ENCODE measurements at places on chromosomes 1 and 21.
A peak's percentile ranks its signal among the peaks of the same experiment; 100 is the strongest.

DNA sequence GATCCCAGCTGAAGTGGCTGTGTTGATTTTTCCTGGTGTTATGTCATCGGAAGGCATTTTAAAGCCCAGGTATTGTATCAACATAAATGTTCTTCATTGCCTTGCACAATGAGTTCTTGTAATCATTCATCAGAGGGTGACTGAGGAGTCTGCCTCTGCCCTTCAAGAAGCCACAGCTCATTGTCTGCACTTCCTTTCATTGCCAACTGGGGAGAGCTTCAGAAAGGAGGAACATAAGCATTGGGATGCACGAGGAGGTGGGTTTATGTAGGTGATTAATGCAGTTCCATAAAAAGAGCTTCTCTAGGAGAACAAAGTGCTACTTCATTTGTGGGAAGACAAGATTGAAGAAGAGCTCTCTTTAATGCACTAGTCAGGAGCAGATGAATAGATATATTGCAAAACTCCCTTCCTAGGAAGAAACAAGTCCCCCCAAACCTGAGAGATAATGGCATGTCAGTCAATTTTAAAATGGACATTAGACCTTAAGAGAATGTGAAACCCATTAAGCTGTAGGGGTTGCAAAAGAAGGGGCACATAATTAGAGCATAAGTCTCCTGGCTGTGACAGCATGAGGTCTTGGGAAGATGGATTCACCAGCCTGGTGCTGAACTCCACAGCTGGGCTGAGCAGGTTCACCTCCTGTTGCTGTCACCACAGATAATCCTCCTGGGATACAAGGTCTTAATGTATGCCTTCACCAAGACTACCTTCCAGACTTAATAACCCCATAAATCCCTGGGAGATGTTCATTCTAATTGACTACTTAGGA lies 124.6 kb downstream of the BACH1 start:
- no peak for DNase-seq

- DNase-seq: no peak
Observed at GRCh38 chr1:27598295-27598687, 5.7 kb downstream of the AHDC1 start.

- peak; percentile 89 for DNase-seq
Observed at GRCh38 chr1:110407260-110408210, at the start of gene LAMTOR5. Gene LAMTOR5 (minus strand): TSS chr1:110407694. CDS start chr1:110407620, 74 bp downstream.

DNA sequence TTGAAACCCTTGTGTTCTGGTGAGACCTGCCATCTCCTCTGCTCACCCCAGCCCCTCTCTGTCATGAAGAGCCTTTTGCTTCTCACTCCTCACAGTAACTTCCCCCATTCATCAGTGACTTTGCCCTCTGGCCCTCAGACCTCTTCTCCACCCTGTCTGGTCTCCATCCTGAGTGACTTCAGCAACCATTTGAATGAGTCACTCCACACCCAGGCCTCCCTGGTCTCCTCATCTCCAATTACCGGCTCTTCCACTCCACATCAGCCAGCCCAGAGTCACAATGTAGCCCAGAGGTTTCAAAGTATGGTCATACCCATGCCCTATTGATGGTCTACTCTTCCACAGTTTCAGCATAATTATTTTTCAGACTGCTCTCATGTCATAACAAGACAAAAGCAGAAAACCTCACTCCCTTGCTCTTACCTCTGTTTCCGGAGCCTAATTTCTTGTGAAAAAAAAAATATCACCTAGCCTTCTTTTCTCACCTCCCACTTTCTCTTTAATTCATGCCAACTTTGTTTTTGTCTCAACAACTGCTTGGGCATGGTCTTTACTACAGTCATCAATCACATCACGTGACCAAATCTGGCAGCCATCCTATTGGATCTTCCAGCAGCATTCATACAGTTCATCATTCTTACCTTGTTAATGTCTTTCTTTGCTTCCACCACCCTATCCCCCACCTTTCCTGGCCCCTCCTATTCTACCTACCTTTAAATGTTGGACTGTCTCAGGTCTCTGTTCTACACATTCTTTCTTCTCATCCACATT lies 35.6 kb upstream of the NEK7 start:
- DNase-seq: no peak

DNA sequence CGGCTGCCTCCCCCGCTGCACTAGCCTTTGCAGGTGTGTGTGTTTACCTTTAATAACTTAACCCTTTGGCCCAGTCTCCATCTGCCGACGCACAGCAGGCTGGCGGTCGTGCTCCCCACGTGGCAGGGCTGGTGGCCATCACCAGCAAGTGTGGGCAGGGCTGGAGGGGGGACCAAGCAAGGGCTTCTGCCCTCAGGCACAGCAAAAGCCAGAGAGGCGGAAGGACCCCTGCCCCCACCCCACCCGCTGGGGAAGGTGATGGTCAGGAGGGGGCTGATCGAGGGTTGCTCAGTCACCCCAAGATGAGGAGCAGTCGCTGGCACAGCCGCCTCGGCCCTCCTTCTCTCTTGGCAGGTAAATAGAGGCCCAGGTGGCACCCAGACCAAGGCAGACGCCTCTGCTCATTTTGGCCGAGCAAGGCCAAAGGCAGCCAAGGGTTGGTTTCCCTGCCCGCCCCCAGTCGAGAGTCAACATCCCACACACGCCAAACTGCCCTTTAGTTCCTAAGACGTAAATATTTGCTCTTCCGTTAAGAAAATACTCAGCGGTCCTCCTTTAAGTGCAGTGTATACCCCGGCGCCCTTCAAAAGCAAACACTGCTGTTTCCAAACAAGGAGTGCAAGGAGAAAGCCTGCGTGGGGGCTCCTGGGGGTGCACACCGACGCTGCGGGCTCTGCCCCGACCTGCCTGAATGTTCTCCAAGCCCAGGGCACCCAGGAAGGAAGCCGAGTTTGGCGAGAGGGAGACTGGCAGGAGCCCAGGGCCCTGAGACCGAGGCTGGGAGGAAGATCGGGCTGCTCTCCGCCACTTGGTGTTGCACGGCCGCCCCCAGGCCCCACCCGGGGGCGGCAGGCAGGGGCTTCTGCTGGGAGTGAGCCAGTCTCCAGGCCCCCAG lies 82.7 kb downstream of the SIK1 start:
- DNase-seq: no peak

GRCh38 chr1:157155658-157156057 lies 17.5 kb upstream of the ETV3 start:
- DNase-seq: no peak

DNA sequence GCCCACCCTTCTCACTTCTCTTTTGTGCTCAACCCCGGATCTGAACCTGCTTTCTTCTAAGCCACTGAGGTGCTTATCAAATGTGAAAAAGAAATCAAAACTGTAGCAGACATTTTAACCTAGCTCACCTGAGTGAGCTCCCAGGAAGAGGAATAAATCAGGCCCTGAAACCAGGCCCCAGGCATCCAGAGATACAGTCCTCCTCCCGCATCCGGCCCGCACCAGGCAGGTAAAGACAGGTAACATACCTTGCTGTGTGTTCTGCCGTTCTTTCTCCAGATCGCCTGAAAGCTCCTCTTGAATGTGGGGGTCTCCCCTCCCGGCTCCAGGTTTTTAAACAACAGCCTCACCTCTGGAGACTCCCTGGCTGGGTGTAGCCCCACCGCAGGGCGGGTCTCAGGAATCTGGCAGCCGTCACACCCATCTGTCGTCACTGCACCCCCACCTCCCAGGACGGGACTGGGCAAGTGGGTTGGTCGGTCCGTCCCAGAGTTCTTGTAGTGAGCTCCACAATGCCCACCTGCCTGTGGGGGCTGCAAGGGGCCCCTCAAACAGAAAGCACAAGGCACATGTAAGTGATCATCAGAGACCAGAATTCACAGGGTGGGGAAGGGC lies at the start of gene LAMB3:
LAMB3 (minus strand) TSS at position 305 of the 615 bp plus-strand sequence. CDS start 1,481 bp downstream, outside the sequence.
- no peak for DNase-seq

DNA sequence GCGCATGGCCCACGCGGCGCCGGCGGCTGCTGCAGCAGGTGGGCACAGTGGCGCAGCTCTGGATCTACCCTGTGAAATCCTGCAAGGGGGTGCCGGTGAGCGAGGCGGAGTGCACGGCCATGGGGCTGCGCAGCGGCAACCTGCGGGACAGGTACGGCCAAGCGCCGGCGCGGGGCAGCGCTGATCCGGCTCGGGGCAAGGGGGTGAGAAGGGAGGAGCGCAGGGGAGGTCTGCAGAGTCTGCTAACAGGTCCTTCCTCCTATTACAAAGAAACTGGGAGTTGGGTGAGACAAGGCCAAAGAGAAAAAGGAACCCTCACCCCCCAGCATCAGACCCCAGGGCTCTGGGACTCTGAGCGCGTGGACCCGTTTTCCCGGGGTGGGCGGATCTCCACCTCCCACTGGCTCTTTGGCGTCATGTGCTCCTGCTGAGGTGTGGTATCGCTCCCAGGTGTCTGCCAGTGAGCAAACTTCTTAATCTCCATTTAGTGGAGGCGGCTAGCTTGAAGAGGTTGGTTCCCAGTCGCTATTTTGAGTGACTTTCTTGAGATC lies 431 bp downstream of the MTARC1 start:
- no peak for DNase-seq

GRCh38 chr1:35876988-35877387 lies 6.0 kb upstream of the AGO1 start:
- DNase-seq: no peak

DNA sequence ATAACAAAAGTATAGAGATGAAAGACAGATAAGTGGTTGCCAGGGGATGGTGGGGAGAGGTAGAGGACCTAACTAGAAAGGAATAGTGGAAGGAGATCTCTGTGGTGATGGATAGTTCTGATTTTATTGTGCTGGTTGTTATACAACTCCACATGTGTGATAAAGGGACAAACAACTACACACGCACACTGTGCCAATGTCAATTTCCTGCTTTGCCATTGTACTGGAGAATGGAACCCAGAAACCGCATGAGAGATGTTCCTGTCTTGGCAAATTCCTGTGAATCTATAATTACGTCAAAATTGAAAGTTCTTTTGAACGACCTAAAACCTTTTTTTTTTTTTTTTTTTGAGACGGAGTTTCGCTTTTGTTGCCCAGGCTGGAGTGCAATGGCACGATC lies 11.0 kb downstream of the TNFRSF9 start:
- no peak for DNase-seq

GRCh38 chr1:176963181-176963580 lies 201.3 kb downstream of the ASTN1 start:
- DNase-seq: no peak

DNA sequence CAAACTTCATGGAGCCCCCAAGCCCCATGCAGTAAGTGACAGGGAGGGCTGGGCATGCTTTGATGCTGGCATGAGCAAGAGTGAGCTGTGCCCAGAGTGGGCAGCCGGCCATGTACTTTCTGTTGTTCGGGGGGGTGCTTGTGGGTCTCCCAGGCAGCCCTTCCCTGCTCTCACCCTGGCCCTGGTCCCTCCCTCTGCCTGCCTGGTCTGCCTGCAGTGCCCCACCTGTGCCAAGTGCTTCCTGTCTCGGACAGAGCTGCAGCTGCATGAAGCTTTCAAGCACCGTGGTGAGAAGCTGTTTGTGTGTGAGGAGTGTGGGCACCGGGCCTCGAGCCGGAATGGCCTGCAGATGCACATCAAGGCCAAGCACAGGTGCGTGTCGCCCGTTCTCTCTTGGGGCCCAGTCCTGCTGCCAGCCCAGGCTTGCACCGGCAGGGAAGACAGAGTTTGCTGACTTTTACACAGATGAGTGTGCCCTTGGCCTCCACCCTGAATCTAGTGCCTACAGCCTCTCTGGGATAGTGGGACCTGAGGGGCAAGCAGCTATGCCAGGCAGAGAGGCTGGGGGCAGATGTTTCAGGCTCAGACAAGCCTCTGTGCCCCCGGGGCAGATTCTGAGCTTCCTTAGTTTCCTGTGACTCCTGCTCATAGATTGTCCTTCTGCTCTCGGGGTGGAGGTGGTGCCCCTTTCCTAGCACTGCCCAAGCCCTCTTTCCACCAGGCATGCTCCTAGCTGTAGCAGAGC lies 7.6 kb downstream of the ZBTB48 start:
- no peak for DNase-seq

DNA sequence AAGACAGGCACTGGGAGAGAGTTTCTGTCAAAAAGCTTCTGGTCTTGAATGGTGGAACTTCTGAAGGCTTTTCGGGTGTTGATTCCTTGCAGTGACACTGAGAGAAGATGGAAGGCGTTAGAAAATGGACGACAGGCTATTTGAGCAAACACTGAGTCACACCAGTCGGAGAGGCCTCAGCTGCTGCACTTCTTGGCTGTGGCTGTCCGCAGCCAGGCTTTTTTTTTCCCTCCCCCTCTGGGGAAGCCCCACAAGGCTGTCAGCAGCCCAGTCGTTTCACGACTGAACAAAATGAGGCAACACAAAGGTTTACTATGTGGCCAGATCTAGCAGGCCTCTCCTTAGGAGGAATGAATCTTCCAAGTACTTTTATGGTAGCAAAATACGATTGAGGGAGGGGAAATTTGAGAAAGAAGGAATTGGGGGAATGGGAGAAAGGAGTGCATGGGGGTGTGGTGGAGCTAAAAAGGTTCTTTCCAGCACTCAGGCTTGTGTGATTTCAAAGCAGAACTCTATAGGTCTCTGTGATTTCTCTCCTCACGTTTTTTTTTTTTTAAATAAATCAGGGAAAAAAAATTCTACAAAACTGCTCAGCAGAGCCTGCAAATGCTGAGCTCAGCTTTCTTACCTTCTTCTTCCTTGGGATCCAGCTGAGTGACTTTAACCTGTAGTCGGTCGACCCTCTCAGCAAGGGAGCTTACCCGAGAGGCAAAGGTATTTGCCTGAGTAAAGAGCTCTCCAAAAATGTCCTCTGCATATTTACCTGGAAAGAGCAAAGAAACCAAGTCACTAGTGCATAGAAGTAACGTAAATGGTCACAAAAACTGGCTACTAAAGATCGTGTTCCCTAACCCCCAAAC lies 26.1 kb downstream of the GPR3 start:
- DNase-seq: no peak

DNA sequence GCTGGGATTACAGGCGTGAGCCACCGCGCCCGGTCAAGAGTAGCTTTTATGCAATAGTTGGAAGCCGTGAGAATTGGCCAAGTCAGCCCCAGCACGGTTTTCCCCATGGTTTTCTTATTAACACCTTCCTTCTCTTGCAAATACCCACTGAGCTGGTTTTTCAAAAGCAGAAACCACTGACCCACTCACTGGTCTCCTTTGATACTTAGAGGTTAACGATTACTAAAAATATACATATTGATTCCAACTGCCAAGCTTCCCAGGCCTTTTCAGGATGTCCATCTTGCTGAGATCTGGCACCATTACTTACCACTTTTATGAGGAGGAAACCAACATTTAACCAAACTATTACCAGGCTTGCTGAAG lies 25.9 kb upstream of the TARDBP start:
- no peak for DNase-seq

GRCh38 chr1:228417061-228417460 lies 400 bp upstream of the TRIM17 start:
- DNase-seq: no peak

DNA sequence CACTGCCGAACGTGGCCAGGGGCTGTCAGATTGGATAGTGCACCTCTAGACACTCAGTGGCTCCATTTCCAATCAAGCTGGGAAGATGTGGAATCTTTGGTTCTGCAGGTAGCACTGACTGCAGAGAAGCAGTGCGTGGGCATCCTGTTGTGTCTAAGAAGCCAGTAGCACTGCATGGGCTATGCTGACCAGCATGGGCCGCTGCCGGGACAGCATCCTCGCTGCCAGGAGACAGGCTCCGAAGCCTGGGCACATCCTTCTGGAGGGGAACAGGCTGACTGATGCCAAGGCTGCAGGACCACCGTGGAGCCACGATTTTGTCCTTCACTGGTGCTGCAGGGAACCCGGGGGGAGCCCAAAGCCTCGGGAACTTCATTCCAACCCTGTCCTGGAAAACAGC lies 649.4 kb downstream of the NPHP4 start:
- no peak for DNase-seq

GRCh38 chr1:77044133-77044849 lies 174.9 kb downstream of the PIGK start:
- DNase-seq: no peak

Data from NK-92 treated with Interleukin-12 subunit alpha and Interleukin-12 subunit beta, amount 100 ng/mL, for 24 hours (cell line).